Choroid plexus epithelial cell (primary cell): ENCODE measurements at places on chromosomes 1 and 21.
A peak's percentile ranks its signal among the peaks of the same experiment; 100 is the strongest.

GRCh38 chr1:84078108-84078841, 65.8 kb upstream of the PRKACB start:
- DNase-seq = peak; percentile 28

DNA sequence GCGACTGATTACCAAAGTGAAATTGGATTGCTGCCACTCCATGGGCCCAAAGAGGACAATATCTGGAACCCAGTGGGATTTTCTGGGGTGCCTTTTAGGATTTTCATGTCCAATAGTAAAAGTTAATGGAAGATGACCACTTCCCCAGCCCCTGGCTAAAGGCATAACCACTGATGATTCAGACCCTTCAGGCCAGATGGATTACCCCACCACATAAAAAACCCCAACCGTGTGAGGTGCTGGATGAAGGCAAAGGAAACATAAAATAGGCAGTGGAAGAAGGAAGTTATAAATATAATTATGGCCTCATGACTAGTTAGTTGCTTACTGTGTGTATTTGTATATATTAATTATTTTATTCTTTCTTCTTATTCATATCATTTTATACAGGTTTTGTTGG, 40.2 kb upstream of the IL10 start:
- DNase-seq = no peak

DNA sequence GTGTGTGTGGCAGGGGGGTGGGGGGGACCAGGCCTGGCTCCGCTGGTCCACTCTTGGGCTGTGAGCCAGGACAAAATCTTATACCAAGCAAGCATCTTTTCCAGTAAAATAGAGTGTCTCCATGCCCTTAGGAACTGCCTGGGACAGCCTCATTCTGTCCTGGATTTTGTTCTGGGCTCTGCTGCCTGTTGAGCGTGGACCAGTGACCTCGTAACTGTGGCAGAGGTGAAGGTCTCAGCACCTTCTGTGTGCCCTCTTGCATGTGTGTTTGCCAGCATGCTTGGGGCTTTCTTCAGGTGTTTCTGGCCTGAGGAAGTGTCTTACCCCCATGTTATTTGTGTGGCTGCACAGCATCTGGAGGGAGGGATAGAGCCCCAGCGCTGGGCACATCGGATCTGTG, 45.7 kb downstream of the GALNT2 start:
- DNase-seq = no peak

DNA sequence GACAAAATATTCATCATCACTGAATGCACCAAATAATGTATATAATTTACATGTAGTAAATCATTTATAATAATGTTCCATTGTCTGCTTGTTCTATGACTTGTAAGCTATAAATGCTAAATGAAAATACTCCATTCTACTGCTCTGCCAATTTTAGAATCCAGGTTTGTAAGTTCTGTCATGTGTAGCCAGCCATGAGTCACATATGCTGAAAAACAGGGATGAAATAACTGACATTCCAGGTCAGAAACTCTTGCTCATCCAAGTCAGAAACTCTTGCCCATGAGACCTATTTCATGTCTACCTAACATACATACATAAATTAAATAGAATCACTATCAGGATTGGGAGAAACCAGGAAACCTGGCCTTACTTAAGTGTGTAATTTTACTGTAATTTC, 95.6 kb downstream of the ASH1L start:
- peak; percentile 91 for DNase-seq

DNA sequence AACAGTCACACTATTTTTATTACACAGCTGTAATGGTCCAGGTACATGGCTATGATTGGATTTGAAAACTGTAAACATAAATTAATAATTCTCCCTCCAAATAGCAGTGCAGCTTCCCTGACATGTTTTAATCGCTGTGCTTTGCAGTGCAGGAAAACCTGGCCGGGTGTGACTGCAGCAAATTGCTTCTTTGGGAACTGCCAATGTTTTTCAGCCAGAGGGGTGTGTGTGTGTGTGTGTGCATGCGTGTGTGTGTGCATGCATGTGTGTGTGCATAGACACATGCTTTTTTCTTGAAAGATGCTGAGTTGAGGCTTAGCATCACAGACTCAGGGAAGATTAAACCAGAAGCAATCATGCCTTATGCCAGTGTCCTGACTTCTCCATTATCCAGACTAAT, 231.2 kb downstream of the PRDM2 start:
- no peak for DNase-seq

- DNase-seq = no peak
These were observed 70.6 kb downstream of the TGFB2 start for GRCh38 chr1:218415726-218416125.

DNA sequence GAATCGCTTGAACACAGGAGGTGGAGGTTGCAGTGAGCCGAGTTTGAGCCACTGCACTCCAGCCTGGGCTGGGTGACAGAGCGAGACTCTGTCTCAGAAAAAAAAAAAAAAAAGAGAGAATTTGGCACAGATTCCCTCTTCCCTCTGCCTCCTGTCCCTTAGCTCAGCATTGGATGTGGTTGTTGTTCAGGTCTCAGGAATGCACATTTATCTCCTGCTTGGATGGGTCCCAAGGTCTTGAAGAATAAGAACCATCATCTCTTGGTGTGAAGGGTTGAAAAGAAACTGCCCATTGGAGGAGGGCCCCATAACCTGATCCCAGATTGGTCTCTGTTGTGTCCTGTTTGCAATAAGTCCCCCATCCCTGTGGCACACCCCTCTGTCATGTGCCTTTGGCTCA, 34.9 kb downstream of the UBIAD1 start:
- DNase-seq = no peak

GRCh38 chr1:246608616-246609376, 42.5 kb downstream of the CNST start:
- DNase-seq = peak; percentile 97

- no peak for DNase-seq
These were observed 93.9 kb upstream of the KCNA3 start for GRCh38 chr1:110768605-110769004.

- DNase-seq = no peak
These were observed 12.0 kb downstream of the TMEM9 start for GRCh38 chr1:201142011-201142848.

DNA sequence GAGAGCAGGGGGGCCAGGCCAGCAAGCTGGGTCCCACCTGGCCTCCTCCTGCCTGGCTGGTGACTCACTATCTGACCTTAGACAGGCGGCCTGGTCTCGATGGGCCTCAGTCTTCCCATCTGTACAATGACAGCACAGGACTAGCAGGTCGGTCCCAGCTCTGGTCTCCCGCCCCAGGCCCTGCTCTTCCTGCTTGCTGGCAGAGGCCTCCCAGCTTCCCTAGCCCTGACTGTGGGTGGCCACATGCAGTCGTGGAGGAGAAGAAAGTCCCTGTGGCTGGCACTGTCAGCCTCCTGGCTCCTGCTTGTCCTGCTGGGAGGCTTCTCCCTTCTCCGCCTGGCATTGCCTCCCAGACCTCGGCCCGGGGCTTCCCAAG, 817 bp downstream of the EXTL1 start:
- no peak for DNase-seq

DNA sequence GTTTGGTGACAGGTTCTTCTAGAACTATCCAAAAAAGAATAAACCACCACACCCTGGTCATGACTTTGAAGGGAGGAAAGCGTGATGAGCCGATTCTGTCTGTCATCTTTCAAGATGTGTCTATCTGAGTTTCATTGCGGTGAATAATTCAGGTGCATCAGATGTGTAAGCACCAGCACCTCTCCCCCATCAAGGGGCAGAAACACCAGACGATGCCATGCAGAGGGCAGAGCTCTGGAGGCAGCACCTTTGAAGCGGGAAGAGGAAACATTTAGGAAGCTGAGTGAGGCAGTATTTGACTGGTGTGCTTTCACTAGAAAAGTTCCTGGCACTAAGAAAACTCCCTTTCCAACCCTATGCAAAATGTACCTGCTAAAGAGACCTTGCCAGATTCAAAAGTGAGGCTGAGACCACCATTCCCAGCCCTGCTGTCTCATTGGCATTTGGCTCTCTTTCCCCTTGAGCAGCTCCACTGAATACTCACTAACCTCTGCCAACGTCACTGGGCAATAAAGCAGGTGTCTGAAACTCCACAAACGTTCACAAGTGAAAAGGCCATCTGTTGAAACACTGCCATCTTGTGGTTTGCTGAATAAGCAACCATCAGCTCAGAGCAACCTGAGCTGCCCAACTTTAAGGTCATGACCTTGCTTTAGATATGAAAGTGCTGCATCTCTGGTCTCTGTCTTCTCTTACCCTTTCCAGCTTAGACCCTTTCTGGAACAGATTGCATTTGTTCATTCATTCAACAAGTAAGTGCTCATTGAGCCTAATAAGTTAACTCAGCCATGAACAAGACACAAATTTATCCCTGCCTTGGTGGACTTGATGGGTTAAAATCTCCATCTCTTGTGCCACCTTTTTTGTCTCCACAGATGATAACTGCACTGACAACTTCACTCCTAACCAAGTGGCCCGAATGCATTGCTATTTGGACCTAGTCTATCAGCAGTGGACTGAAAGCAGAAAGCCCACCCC, 228.6 kb downstream of the PAPPA2 start:
- DNase-seq = peak; percentile 52

- no peak for DNase-seq
These were observed 11.6 kb downstream of the ARHGEF2 start for GRCh38 chr1:155966750-155967149.

DNA sequence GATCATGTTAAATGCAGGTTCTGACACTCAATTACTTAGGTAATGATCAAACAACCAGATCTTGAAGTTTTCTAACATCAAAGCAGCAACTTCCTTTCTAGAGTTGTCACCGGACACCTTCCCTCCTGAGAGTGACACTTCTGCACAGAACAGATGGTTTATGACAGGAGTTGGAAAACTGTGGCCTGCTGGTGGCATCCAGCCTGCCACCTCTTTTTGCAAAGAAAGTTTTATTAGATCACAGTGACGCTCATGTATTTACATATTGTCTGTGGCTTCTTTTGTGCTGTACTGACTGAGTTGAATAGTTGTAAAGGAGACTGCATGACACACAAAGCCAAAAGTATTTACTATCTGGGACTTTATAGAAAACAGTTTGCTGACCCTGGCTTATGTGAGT, 28.3 kb downstream of the DDR2 start:
- no peak for DNase-seq

DNA sequence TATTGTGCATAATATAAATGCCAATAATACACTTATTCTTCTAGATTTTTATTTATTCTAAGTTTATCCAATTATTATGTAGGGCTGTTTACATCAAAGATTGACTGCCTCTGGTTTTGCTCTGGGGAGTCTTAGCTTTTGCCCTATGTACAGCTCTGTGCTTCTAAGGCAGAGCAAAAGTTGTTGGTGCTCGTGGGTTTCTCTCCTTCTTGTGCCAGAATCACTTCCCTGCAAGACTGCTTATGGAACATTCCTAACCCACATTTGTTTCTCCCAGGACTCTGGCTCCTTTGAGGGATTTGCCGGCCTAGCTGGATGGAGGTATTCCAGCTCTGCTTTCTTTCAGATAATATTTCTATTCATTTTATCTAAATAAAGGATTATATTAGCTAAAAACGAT, 849.1 kb downstream of the USP25 start:
- DNase-seq = peak; percentile 36

GRCh38 chr1:88134983-88135921, 548.8 kb upstream of the PKN2 start:
- DNase-seq = no peak

GRCh38 chr21:27581168-27581567, 614.3 kb upstream of the ADAMTS5 start:
- no peak for DNase-seq

DNA sequence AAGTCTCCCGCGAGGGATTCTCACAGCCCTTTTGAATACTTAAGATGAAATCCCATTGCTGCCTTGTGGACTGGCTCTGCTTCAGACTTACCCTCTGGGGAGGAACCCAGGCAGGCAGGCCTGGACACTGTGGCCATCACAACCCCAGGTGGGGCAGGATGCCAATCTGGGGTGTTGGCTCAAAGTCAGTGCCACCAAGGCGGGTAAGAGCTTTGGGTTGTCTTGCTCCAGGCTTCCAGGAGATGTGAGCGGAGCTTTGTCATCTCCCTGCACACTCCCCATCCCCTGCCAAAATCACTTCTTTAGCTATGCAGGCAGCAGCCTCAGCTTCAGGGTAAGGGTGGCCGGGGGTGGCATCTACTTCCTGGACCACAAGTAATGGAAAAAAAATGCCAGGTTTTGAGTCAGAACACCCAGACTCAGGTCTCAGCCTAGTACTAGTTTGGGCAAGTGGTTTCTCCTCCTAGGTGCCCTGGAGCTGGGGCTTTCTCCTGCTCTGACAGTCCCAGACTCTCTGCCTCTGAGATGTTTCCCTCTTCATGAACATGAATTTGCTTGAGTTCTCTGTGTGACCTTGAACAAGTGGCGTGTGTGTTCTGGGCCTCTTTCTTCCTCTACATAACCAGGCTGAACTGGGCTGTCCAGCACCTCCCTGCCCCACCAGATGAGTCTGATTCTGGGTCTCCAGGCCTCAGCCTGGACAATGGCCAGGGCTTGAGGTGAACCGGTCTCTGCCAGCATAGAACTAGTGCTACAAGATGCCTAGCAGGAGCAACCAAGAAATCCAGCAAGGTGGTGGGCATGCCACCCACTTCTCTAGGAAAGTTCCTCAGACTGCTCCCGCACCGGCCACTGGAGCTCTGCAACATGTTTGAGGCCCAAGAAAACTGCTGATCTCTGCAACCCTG, 65.4 kb downstream of the VWA5B1 start:
- DNase-seq = no peak

DNA sequence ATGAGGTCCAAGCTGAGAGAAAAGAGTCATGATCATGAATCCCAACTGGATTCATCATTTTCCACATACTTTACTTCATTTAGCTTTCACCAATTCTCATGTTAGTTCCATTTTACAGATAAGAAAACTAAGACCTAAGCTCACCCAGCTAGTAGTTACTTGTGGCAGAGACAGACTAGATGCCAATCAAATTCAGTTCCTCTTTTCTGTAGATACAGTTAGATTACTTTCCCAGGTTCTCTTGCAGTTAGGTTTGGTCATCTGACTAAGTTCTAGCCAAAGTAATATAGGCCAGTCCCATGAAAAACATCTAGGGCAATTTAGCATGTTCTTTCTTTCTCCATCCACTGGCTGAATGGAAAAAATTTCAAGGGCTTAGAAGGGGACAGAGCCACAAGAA, 8.9 kb upstream of the KCND3 start:
- no peak for DNase-seq

GRCh38 chr1:101728029-101728428, 268.7 kb downstream of the OLFM3 start:
- DNase-seq = no peak

- peak; percentile 83 for DNase-seq
These were observed 47.6 kb downstream of the B3GALT5 start for GRCh38 chr21:39660191-39660980.

GRCh38 chr1:85313888-85314696, 37.7 kb upstream of the BCL10 start:
- DNase-seq = peak; percentile 93

GRCh38 chr1:39822146-39822545, 33.5 kb upstream of the BMP8B start:
- no peak for DNase-seq
